ENCODE measurements at places on chromosomes 4 and X.

DNA sequence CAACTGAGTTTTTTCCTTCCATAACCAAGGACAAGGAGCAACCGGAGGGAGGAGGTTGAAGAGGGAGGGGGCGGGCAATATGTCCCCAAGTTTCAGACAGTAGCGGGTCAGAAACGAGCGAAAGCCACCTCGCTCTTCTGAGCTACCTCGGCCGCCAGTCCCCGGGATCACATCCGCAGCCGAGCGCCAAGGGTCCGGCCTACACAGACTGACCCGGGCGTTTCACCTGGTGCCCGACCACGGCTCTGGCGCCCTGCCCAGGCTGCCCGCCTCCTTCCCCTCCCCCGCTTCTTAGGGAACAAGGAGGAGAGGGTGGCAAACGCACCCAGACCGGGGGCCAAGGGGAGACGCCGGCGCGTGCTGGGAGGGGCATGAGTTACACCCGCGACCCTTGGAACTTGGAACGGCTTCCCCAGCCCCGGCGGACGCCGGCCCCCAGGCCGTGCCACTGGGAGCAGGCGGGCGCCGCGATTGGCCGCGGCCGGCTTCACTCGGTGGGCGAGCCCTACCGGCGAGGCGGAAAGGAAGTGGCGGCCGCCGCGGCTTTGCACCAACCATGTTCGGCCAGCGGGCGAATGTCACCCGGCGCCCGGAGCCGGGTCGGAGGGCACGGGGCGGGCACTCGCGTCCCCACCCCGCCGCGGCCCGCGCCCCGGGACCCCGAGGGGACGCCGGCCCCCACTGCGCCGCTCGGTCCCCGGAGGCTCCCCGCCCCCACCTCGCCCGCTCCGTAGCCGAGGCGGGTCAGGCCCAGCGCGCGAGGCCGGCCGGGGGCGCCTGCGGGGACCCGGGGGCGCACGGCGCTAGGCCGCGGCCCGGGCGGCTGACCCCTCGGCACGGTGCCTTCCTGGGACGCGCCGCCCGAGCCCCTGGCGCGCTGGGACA is 1.5 kb downstream of the IRF2 start:
- DNase-seq, result peak; percentile 24

DNA sequence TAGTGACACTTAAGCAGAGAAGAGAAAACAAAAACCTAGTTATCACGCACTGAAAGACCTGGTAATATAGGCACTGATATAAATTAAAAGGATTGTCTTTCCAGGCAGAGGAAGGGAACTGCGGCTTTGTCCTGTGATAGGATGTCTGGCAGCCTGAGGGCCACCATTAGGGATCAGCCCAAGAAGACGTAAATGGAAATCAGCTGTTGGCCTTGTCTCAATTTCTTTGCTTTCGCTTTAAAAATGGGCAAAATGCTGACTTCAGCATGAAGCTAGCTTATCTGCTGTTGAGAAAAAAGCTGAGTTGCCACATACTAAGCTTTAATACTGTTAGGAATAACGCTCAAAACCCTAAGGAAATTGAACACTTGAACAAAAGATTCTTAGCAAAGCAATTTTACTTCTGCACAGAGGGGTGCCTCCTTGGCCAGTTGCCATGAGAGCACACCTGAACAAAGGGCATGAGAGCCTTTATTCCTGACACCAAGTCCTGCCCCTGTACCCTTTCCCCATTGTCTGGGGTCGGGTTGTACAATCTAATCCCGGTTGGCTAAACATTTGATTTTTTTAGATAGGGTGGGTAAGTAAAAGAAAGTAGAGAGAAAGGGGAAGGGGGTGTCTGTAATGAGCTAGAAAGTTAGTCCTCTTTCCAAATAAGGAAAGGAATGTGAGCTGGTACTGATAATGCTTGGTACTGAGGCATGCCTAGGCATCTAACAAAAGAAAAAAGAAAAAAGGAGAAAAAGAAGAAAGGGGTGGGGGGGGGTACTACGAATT is 85.1 kb upstream of the UCP1 start:
- DNase-seq, result no peak

GRCh38 chrX:103584596-103584995 is 719 bp upstream of the TCEAL4 start:
- DNase-seq, result no peak

DNA sequence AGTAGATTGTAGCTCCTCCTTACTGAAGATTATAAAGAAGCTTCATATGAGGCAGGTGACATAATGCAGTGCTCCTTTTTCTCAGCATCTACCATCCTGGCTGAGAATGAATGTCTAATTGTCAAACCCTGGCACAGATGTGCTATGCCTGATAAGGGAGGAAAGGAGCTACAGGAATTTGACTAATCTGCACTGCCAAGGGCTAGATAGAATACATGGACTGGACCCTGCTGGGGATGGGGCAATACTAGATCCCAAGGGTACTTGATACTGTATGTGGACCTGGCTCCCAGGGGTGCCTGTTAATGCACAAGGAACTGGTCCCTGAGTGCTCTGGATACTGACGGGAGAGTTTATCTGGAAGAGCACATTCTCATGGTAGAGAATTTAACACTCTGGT is 362.2 kb upstream of the EMCN start:
- no peak for DNase-seq

DNA sequence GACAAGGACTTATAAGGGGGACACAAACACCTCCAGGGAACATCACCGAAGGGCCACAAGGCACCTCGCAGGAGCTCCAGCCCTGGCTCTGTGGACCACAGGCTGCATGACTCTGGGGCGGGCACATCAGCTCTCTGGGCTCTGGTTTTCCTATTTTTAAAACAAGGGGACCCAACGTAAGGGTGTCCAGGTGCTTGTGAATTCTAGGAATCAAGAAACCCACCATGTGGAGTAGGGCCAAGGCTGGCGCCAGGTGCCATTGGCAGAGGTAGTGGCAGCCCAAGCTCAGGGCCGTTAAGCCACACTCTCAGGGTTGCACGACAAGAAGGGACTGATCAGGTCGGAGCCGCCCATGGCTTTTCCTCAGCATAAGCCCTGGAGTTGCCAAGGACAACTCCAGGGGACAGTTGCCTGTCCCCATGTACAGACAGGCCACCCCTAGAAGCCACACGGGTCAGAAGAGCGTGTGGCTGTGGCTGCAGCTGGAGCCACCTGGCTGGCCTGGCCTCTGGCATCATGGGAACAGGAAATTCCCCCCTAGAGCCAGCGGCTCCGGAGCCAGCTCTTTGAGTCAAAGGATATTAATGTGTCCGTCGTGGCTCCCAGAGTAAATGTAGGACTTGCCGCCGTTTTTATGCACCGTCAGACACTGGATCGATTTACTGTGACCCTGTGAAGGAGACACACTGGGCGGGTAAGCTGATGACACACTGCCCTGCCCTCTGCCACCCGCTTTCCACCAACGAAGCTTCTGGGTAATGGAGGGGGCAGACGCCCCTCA is 32.5 kb downstream of the WDR1 start:
- DNase-seq, result peak; percentile 2

- no peak for DNase-seq
These were observed 3.7 kb downstream of the ATP6AP1 start for GRCh38 chrX:154432210-154432609.

DNA sequence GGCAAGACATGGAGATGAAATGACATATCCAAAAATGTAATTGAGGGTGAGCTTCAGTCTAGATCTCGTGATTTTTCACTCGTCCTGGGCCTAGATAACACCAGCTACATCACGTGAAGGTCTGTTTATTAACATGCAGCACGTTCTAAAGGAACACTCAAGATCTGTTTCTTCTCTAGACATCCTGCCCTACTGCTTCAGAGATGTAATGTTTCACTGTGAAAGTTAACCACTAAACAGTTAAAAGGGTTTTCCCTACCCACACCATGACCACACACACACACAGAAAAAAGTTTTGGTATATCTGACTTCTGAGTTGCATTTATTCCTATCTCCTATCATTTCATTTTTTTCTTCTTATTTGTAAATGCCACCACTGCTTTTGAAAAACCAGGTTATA is 52.3 kb upstream of the SMIM31 start:
- DNase-seq, result no peak

DNA sequence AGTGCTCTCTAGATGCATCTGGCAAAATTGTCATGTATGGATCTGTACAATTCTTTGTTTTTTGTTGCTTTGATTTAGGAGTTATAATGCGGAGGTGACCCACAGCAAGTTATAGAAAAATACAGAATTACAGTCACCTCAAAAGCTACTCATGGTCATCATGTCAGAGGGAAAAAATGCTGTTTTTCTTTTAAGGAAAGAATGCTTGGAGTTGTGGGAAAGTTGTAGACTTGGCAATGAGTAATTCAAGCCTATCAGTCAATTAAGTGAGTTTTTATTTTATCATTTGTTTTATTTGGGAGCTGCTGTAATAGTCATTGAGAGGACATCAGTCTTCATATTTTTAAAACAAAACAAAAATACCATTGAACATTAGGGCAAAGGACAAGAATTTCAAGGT is 16.4 kb downstream of the FHL1 start:
- no peak for DNase-seq

GRCh38 chr4:95167805-95168204 is 381.0 kb downstream of the UNC5C start:
- no peak for DNase-seq

DNA sequence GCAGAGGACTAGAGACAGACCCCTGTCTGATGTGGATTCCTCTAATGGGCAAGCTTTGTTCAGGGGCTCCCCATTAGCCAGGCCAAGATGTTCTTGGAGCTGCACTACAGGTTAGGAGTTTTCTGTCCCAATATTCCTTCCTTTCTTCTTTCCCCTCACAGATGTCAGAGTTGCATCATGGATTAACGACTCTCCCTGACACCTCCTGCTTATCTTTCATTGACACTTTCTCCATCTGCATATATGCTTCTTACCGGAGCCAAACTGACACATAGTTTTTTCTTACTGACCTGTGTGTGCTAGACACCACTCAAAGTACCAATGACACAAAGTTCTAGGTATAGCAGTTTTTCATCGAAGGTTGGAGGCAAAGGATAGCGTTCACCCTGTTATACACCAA is 228.6 kb upstream of the HCCS start:
- no peak for DNase-seq

DNA sequence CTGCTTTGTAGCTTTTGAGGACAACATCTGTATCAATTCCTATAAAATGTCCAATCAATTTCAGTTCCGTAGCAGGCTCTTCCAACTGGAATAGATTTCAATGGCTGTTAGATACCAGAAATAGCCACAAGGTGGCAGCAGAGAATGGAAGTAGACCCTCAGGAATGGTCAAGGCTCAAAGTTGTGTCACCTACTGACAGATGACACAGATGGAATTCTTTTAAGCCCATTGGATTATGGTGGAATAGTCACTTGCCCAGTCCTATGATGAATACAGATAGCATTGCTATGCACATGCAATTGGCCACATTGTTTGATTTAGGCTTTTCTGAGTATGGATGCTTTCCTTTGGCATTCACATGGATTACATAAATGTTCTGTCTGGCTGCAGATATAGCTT is 130.4 kb upstream of the RADX start:
- peak; percentile 28 for DNase-seq

DNA sequence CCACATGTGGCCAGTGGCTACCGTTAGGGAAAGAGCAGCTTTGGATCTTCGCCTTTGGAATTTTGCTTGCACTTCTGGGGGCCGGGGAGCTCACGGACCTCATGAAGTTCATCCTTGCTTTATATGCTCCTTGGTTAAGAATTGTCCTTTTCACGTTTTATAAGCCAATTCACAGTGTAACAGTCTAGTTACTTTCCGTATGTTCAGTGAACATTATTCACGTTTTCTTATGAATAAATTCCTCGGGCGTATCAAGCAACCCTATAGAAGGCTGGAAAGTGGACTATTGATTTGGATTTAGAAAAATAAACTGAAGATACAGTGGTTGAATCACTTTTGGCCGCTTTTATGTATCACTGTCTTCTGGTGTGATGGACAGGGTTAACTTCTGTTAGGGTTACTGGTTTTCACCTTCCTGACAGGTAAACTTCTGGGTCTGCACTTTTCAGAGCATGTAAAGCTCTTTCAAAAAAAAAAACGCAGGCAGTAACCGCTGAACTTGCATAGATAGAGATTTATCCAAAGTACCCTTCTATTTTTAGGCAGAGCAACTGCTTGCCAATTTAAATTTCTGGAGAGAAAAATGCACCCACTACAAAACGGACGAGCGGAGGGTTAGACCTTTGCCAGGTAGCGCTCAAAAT is 569 bp upstream of the PDLIM5 start:
- no peak for DNase-seq

GRCh38 chr4:139872274-139872673 is 206.7 kb downstream of the MGST2 start:
- DNase-seq, result no peak

DNA sequence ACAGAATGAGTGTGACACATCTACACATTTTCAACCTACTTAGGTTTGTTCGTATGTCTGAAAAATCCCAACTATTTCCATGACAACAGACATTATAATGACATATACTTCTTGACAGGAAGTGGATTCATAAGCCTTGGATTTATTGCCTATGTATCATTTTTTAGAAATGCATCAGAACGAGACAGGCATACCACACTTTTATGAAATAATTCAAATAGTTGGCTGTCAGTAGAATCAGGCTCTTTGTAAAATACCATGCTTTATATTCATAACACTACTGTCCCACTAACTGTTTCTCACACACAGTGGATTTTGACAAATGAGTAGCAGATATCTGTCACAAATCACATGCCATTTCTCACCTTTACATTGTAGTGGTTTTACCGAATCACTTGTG is 173.2 kb downstream of the BEND2 start:
- DNase-seq, result no peak

- DNase-seq, result peak; percentile 51
These were observed 5.9 kb downstream of the IRAK1 start for GRCh38 chrX:154013614-154014360.

All from activated T-cell treated with anti-CD3 and anti-CD28 coated beads, Interleukin-2, amount 50 U/mL, for 4 hours (primary cell).